ENCODE measurements at places on chromosomes 11 and 22. TPM values are rescaled to one million over a fixed set of nuclear protein-coding genes. Genes with fewer than 3 reads are reported as not detected.

DNA sequence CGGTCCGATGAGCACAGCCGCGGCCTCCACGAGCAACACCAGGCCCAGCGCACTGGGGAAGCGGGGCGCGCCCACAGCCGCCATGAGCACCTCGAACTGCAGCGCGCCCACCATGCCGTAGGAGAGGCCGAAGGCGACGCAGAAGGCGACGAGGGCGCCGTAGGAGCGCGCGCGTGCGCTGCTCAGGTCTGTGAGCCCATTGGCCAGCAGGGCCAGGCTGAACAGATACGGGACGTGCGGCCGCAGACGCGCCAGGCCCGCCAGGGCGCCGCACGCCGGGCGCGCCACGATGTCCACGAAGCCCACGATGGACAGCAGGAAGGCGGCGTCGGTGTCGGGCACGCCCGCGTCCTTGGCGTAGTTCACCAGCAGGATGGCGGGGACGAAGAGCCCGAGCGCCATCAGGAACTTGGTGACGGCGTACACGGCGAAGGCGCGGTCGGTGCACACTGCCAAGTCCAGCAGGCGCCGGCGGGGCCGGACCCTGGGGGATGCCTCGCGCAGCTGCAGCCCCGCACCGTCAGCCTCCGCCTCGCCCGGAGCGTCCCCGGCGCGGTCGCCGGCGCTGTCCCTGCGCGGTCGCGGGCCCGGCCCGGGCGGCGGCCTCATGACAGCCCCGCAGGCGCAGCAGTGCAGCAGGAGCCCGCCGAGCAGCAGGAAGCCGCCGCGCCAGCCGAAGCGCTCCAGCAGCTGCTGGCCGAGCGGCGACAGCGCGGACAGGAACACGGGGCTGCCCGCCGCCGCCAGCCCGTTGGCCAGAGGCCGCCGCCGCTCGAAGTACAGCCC, 2.9 kb downstream of the SLC16A8 start:
- no peak for DNase-seq

Gene RTL10
- total RNA-seq: 10.4 TPM

DNA sequence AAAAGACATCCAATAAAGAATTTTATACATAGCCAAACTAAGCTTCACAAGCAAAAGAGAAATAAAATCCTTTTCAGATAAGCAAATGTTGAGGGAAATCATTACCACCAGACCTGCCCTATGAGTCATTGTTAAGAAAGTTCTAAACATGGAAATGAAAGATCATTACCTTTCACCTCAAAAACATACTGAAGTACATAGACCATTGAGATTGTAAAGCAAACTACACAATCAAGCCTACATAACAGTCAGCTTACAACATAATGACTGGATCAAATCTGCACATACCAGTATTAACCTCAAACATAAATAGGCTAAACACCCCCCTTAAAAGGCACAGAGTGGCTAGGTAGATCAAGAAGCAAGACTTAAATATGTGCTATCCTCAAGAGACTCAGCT, 501.0 kb upstream of the LUZP2 start:
- DNase-seq: no peak

Gene PISD
- total RNA-seq: 42.1 TPM

- DNase-seq: no peak
These were observed 9.9 kb upstream of the SLC22A12 start for GRCh38 chr11:64581057-64581523.

DNA sequence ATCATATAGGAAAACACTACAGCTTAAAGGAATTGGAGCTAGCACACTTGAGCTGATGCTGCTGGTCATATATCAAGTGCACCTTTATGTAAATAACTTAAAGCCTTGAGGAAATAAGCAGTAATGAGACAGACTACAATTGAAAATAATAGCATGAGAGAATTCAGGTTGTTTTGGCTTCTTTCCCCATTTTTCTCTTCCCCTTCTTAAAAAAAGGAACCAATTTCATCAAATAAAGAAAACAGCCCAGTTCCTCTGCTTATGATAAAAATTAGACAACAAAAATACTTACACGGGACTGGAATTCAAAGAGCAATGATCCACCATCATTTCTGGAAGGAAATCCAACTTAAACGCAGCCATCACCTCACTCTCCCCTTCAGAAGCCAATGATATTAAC, 50.2 kb upstream of the RAPSN start:
- DNase-seq: no peak

Gene DGAT2
- total RNA-seq: 24.0 TPM

GRCh38 chr11:102064316-102064715, 17.1 kb downstream of the CFAP300 start:
- no peak for DNase-seq

DNA sequence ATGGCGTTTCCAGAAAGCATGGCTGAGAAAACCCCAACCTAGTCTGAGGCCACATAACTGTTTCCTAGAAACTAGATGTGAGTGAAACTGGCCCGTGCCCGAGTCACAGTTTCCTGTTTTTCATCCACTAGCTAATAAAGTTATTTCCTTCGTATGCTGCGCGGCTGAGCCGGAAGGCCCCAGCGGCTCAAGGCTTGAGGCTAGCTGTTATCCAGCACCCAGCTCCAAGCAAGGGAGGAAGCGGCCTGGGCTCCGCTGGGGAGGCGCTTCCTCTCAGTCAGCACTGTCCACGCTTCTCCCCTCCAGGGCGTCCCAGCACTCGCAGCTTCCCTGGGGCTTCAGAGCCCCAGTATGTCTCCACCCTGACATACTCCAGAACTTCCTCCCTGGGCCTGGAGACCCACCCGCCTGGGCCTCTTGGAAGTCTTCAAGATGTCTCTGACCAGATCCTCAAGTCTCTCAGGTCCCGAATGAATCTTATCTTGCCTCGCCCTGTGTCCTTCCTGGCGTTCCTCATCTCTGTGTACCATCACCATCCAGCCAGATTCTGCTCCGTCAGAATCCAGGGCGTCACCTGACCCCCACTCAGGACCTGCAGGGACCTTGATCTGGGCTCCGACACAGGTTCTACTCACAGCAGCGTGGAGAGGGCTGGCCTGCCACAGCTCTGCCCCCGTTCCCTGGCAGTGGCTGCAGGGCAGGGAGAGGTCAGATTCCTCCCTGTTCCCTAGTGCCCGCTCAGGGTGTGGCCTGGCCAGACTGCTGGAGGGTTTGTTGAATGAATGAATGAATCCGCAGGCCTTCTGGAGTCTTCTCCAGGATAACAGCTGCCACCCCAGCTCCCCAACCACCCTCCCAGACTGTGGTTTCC, 81.9 kb downstream of the LRRC32 start:
- peak; percentile 68 for DNase-seq

Gene MAJIN
- not detected for total RNA-seq

DNA sequence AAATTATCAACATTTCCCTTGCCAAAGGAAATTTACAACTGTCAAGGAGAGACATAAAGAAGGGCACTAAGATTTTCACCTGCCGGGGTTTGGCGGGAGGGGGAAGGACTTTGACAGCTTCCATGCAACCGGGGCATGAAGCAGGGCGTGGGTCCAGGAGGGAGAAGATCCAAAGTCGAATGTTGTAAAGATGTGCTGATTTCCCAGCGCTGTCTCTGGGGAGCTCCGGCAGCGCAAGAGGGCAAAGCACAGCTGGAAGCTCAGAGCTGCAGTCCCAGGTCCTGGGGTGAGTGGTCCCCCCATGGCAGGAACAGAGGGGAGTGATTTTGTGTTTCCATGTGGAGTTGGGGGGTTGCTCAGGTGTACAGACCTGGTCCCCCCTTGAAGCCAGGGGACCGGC, at the start of gene MS4A10:
Gene MS4A10 (plus strand): TSS at position 198 of the 400 bp plus-strand sequence. CDS start 5,003 bp downstream, outside the sequence.
- no peak for DNase-seq

GRCh38 chr11:77525455-77526091, 51.7 kb upstream of the PAK1 start:
- DNase-seq: no peak

GRCh38 chr11:103359216-103359615, 250.0 kb downstream of the DYNC2H1 start:
- no peak for DNase-seq

DNA sequence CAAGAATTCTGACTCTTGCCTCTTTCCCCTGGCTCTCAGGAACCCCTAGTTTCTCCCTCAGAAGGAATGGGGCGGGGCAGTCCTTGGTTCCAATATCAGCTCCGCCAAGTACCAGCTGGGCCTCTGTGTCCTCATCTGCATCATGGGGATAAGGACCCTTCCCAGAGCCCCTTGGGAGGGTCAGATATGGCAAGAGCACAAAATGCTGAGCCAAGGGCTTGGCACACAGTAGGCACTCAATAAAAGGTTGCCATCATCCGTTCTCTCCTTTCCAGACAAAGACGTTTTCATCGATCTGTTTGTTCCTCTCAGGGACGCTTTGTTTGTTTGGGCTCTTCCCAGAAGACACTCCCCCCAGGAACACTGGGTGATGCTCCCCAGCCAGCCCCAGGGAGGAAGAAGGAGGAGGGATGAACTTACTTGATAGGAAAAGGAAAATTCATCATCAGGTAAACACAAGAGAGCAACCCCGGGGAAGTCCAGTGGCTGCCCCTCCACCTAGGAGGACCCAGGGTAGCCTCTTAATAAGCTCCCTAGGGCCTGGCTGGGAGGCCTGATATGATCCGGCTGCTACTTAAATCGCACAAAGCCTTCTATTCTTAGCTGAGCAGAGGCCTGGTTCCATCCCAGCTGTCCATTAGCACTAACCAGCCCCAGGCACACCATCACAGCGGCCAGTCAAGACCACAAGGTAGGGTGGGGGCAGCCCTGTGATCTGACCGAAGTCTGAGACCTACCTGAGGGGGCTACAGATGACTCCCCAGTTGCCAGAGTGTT, 19.6 kb downstream of the GDPD5 start:
- no peak for DNase-seq

DNA sequence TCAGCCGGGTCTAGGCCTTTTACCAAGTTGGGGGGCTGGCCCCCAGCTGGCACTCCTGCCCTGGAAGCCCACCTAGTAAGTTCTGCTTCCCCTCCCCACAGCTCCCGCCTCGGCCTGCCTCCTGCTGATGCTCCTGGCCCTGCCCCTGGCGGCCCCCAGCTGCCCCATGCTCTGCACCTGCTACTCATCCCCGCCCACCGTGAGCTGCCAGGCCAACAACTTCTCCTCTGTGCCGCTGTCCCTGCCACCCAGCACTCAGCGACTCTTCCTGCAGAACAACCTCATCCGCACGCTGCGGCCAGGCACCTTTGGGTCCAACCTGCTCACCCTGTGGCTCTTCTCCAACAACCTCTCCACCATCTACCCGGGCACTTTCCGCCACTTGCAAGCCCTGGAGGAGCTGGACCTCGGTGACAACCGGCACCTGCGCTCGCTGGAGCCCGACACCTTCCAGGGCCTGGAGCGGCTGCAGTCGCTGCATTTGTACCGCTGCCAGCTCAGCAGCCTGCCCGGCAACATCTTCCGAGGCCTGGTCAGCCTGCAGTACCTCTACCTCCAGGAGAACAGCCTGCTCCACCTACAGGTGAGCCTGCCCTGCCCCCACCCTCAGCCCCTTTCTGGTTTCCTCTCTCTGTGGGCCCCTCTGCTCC, 7.3 kb downstream of the RTN4RL2 start:
- DNase-seq: no peak

- DNase-seq: no peak
These were observed 11.8 kb downstream of the MICAL3 start for GRCh38 chr22:18012531-18012930.

DNA sequence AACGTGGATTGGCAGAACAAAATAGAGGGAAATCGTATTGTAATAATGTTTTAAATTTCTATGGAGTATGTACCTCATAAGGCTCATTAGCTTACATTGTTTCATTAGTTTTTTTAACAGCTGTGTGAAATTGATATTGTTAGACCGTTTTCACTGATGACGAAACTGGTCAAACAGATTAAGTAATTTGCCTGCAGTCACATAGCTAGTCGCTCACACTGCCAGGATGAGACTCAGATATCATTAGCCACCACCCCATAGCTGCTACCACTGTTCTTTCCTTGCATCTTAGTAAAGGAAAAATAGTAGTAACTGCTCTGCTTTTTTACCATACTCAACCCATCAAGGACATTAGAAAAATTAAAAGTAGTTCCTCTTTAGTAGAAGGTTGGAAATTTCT, 64.0 kb downstream of the DKK3 start:
- DNase-seq: no peak

Gene LMNTD2
- total RNA-seq: 0.35 TPM

Gene HPX
- 1.9 TPM for total RNA-seq

DNA sequence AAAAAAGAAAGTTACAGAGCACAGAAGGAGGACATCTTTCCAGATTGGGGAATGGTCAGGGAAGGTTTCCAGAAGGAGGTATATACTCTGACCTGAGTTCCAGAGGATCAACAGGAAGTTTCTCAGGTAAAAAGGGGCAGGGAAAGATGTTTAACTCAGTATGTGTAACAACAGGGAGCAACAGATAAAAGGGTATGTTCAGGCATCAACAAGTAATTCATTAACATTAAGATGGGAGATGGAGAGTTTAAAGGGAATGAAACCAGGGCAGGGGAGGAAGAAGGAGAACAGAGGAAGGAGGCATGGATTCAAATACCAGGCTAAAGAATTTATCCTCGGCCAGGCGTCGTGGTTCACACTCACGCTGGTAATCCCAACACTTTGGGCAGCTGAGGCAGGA, 2.5 kb upstream of the DENND5A start:
- DNase-seq: no peak
